ENCODE measurements at places on chromosomes 5 and 9.

DNA sequence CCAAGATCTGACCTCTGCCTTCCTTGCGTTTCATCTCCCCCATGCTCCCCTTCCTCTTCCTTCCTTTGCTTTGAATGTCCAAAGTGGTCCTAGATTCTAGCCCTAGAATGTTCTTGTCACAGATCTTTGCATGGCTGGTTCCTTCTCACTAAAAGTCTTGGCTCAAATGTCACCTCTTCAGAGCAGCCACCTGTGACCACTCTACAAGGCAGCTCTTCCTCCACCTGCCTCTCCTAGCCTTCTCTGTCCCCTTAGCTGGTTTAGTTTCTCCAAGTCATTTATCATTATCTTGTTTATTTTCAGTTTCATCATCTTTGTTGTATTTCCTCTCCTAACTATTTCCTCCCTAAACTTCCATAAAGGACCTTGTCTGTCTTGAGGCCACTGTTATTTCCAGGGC is 7.1 kb upstream of the OCLN start:
- DNase-seq = no peak

- peak; percentile 19 for DNase-seq
Observed at GRCh38 chr9:100689635-100690034, 111.8 kb downstream of the CAVIN4 start.

DNA sequence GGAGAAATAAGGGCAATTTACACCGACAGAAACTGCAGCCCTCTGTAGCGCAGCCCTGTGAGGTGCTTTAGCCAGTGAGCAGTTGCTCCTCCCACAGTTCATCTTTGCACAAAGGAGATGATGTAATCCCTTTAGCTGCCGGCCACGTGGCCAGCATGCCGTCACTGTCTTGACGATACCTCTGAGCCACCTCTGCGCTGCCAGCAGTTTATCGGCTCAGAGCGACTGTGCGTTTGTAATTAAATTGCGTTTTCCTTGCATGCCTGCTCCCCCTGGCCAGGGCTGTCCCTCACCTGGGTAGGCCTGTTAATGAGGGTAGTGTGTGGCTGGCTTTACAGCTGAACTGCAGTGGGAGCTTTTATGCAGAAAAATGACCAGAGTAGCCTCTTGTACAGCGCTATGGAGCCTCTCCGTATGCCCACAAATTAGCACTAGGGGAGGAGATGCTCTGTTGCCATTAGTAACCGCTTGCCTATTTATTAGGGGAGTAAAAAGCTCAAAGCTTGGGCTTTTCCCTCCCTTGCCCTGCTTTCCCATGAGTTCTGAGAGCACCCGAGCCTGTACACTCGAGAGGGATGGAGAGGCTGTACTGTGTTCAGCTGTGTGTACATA is 107.0 kb downstream of the TRIO start:
- DNase-seq = no peak

DNA sequence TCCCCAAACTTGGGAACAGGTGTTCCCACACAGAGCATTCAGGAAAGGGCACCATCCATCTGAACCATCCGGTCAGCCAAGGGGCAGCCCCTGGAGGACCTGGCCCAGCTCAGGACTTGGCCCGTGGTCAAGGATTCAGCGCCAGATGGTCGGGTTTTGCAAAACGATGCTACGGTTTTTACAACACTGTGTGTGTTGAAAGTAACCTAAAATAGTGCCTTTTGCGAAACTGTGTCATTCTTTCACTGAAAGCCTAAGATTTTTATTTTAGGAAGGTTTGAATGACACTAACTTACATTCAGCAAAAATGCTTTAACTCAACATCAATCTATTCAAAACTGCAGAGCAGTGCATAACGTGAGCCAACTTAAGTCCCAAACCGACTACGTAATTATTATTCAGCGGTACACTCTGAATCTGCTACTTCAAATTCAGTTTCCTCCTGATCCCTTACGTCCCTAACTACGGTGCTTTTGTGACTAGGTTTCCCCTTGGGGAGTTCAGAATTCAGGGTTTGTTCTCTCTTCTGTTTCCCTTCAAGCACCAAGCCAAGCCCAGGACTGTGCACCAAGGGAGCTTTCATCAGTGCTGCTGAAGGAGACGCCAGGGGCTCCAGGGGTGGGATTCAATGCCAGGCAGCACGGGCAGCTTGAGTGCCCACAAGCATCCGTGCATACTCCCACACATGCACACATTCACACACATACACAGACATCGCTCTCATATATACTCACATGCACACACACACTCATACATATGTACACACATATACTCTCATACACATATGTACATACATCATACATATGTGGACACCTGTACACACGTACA is 25.8 kb downstream of the LPCAT1 start:
- DNase-seq = no peak

DNA sequence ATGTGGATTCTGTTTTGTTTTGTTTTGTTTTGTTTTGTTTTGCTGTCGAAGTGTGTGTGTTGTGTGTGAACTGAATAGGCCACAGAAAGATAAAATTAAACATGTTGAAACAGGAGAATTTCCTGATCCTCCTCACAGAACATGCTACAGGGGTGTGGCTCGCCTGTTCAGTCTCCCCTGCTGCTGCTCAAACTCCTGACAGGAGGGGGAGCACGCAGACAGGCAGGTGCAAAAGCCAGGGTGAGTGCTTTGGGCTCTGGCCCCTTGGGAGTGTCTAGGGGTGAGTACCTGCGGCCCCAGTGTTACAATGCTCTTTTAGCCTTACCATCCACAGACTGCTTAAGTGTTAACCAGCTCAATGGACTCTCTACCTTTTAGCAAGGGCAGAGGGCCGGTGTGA is 473.5 kb downstream of the MAT2B start:
- no peak for DNase-seq

- no peak for DNase-seq
Observed at GRCh38 chr9:101513351-101513750, 20.3 kb upstream of the RNF20 start.

DNA sequence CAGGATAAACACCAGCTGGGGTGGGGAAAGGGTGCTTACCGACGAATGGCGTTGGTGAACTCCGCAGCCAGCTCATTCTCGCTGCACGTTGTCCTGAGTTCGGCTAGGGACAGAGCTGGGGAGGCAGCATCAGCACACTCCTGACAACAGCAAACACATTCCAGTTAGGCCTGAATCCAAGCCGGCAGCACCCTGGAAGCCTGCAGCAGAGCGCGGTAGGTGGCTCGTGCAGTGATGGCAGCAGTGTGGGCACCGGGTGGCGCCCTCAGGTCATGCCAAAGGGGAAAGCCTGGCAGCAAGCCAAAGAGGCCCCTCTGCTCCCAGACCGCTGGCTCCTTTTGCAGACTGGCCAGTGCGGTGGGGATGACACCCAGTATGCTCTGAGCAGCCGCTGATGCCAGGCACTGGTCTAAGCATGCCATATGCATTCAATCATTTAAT is 66.9 kb downstream of the DCP2 start:
- peak; percentile 56 for DNase-seq

DNA sequence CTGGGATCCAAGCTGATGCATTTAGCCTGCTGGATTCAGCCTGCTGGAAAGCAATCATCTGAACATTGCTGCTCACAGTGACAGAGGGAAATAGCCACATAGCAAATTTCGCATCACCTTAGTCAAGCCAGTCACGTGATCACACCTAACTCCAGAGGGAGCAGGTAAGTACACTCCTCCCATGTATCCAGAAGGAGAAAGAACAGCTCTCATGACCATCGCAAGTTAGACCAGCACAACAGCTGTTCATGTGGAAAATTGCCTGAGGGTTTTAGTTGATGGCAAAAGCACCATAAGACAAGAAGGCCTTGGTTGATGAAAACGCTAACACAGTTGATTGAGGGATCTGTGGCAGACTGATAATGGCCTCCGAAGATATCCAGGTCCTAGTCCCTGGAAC is 34.2 kb upstream of the MYO10 start:
- DNase-seq = no peak

- DNase-seq = no peak
Observed at GRCh38 chr5:36365896-36366295, 64.2 kb upstream of the RANBP3L start.

GRCh38 chr9:87307848-87308247 is 189.8 kb upstream of the DAPK1 start:
- DNase-seq = no peak
